ENCODE measurements at places on chromosomes 11 and 22.
A peak's percentile ranks its signal among the peaks of the same experiment; 100 is the strongest.

DNA sequence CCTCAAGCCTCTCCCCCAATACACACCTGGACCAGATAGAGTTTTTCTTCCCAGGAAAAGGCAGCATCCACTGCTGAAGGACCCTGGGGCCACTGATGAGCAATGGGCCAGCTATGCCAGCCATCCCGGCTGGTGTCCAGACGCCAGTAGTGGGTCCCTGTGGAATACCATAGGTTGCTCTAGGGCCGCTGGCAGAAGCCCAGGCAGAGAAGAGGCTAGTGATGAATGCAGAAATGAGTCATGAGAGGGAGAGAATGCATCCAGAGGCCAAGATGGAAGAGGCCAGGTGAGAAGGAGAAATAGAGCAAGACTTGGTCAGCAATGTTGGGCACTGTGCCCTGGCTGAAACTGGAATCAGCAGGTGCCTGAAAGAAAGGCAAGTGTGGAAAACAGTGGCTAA, 8.9 kb downstream of the HPX start:
- DNase-seq: no peak

- DNase-seq: no peak
Measured at GRCh38 chr11:125111001-125111342, 454 bp downstream of the TMEM218 start.

GRCh38 chr22:40541300-40541699, 95.2 kb downstream of the MRTFA start:
- DNase-seq: no peak

DNA sequence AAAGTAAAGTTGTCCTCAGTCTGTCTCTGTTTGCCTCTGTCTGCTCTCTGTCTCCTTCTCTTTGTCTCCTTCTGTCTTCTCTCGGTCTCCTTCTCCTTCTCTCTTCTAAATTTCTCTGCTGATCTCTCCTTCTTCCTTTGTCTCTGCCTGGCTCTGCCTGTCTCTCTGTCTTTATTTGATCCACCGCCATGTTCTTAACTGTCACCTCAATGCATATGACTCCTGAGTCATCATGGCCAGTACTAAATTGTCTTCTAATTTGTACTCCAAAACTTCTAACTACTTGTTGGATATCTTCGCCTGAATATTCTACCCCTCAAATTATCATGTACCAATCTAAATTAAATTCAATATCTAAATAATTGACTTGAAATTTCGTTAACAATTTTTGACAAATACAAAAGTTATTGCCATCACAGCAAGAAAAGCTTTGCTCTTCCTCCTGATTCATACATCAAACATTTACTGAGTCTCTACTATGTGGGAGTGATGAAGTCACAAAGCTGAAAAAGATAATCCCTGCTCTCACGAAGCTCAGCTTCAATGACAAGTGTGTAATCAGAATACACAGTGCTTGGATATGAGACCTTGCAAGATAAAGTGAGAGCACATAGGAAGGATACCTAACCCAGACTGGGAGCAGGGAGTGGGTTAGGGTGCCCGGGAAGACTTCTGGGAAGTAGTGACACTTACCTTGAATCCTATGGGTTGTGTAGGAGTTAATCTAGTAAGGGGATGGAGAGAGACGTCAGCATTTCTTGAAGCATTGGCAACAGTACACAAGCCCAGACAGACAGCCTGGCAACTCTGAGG, 193.0 kb downstream of the MAML2 start:
- DNase-seq: no peak

GRCh38 chr22:21939461-21939913, 13.2 kb downstream of the PPM1F start:
- DNase-seq: peak; percentile 30

- DNase-seq: no peak
Measured at GRCh38 chr11:103985041-103985440, 51.4 kb upstream of the DDI1 start.

- no peak for DNase-seq
Measured at GRCh38 chr11:86181379-86181778, 63.2 kb upstream of the EED start.

- no peak for DNase-seq
Measured at GRCh38 chr22:50708996-50709395, 29.0 kb upstream of the ACR start.

DNA sequence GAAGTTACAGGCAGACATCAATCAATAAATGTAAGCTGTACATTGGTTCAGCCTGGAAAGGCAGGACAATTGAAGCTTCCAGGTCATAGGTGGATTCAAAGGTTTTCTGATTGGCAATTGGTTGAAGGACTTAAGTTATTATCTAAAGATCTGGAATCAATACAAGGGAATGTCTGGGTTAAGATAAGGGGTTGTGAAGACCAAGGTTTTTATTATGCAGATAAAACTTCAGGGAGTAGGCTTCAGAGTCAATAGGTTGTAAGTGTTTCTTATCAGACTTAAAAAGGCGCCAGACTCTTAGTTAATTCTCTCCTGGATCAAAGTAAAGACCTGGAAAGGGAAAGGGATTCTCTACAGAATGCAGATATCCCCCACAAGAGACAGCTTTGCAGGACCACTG, 935.4 kb downstream of the TBC1D22A start:
- no peak for DNase-seq

- no peak for DNase-seq
Measured at GRCh38 chr22:45246060-45246985, 5.6 kb upstream of the KIAA0930 start.

GRCh38 chr22:24497841-24498258, 2.7 kb downstream of the UPB1 start:
- DNase-seq: no peak

All from globus pallidus (tissue), 1 donor.